Omental fat pad (tissue), 4 donors: ENCODE measurements at places on chromosomes 7 and 10. TPM values are rescaled to one million over a fixed set of nuclear protein-coding genes. Genes with fewer than 3 reads are reported as not detected.

Gene PTPRZ1
- total RNA-seq: 0.32 TPM

Gene AKR1C1
- 116 TPM for total RNA-seq

Gene OR2A1
- total RNA-seq: 0.09 TPM

Gene VGF
- 0.60 TPM for total RNA-seq

Gene UCMA
- total RNA-seq: not detected

Gene FKBP9
- total RNA-seq: 93.4 TPM

Gene PNLIPRP3
- not detected for total RNA-seq

Gene TAS2R4
- 2.4 TPM for total RNA-seq

Gene C10orf71
- not detected for total RNA-seq

Gene PGAM2
- not detected for total RNA-seq

Gene TBXAS1
- total RNA-seq: 63.4 TPM

Gene CACNA2D1
- total RNA-seq: 39.8 TPM

Gene LLCFC1
- total RNA-seq: not detected

Gene OR2A42
- not detected for total RNA-seq

Gene CABCOCO1
- not detected for total RNA-seq

Gene OPN1SW
- not detected for total RNA-seq

Gene FRMD4A
- 82.6 TPM for total RNA-seq

Gene PON1
- 2.0 TPM for total RNA-seq

Gene SHLD2
- total RNA-seq: 29.5 TPM
